B cell (primary cell): ENCODE measurements at places on chromosomes 7 and 10. TPM values are rescaled to one million over a fixed set of nuclear protein-coding genes. Genes with fewer than 3 reads are reported as not detected.

CTTNBP2 gene
- 0.27 TPM in 2 replicates for total RNA-seq

- no peak overlapping the region for H3K27ac ChIP-seq
- H3K36me3 ChIP-seq: no peaks in the 10 kb centered on the region
- H3K27me3 ChIP-seq: no peaks in the 10 kb centered on the region
- no peaks in the 10 kb centered on the region for H3K4me1 ChIP-seq
Measured at GRCh38 chr7:122975341-122975740, 20.2 kb downstream of the TAS2R16 start.

HYAL4 gene
- not detected in 2 replicates for total RNA-seq

CRYGN gene
- total RNA-seq: not detected in 2 replicates

VENTX gene
- total RNA-seq: not detected in 2 replicates
